Muscle of leg (tissue), 16 donors: ENCODE measurements at places on chromosomes 5 and 9.

DNA sequence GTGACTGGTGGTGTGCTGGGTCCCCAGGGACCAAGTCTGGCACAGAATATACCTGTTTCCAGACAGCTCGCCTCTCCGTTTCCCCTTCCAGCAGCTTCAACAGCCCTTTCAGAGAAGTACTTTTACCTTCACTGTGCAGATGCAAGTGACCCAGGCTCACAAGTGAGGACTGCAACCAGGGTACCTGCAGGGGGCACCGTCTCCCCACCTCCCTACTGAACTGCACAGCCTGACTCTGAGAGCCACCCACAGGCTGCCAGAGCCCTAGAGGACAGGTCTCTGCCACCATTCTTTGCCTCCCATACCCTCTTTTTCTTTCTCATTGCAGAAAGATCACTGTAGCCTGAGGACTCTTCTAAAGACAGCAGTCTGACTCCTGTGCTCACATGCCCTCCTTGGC, 15.4 kb downstream of the IL9 start:
- DNase-seq: no peak

DNA sequence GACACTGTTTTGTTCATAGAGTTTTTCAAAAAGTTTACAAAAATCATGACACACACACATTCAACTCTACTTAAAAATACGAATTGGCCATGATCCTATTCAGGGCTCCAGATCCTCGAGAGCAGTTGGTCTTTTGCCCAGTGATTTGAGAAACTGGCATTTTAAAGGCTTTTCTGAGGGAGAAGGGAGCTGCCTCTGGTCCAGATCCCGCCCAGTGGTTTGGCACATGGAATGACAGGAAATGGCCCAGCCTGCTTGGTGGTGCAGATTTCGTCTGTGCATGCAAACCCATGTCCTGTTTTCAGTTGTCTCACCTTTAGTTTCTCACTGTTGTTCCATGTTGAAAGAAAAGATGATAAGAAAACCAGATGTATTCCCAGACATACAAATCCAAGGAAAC, 3.6 kb downstream of the CAMK4 start:
- peak; percentile 53 for DNase-seq

DNA sequence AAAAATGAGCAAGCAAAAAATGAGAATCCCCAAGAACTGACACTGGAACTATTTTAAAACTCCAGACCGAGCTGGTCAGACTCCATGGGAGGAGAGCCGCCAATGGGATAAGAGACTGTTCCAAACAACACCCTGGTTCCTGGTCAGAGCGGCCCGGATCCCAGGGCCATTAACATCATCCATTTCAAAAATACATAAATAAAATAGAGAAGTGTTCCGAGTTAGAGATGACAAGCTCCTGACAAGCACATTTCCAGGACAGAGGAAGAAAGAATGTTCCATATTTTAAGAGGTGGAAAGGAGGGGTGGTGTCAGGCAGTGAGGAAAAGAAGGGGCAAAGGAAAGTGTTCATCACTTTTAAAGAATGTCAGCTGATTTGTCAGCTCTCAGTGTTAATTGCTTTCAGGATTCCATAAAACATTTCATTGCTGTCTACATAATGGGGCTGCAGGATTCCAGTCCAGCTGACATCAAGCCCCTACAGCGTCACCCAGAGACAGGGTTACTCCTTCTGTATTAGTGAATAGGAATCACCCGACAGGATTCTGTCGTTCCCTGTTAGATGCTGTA, 202.5 kb upstream of the TRIM32 start:
- DNase-seq: peak; percentile 37

DNA sequence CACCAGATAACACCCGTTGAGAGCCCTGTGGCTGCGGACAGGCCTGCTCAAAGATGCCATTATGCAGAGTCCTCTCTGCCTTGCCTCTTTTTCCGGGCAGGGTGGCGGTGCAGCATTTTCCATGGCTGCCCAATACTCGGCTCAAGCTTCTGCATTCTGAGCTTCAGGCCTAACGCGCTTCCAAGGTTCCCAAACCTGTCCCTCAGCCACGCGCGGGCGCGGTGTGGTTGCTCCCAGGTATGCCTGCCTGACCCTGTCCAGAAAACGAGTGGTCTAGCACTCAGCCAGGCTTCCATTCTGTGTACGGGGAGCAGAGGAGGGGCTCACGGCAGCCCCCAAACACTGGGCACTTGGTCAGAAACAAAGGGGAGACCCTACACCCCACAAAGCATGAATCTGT, 27.9 kb upstream of the CNOT6 start:
- no peak for DNase-seq

- peak; percentile 36 for DNase-seq
Measured at GRCh38 chr9:113131689-113132151, 19.1 kb upstream of the SLC31A2 start.

DNA sequence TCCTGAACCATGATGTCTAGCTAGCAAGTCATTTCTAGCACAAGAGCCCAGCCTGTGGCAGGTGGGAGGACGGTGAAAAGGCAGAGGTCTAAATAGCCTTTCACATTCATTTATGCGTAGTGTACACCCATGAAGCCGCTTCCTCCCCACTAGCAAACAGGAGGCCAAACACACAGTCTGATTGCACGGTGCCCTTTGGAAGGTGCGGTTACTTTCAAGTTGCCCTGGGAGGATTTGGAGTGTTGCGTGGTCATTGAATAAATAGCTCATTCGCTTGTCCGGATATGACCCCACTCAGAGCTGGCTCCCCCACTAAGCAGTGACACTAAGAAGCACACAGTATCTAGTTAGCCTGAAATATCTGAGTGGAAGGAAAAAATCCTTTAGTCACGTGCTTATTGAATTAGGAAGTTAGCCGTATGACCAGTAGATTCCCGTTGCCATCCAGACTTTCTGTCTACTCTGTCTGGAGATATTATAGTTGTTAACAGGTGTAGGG, 664 bp upstream of the ARSB start:
- peak; percentile 60 for DNase-seq
